ENCODE measurements at places on chromosomes 13 and 19.
A peak's percentile ranks its signal among the peaks of the same experiment; 100 is the strongest.

- no peak for DNase-seq
Measured at GRCh38 chr19:24074720-24075454, 12.1 kb upstream of the ZNF254 start.

DNA sequence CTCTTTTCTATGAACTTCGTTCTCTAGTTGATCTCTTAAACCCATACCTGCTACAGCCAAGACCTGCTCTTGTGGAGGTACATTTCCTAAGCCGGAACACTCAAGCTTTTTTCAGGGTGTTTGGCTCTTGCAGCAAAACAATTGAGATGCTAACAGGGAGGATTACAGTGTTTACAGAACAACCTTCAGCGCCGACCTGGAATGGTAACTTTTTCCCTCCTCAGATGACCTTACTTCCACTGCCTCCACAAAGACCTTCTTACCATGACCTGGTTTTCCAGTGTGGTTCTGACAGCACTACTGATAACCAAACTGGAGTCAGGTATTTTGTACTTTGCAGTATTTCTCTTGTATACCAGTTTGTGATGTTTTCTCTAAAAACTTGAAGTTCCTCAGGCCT is 506 bp downstream of the KCNRG start:
- no peak for DNase-seq

- DNase-seq, result no peak
Measured at GRCh38 chr13:80975903-80976302, 635.0 kb upstream of the SPRY2 start.

DNA sequence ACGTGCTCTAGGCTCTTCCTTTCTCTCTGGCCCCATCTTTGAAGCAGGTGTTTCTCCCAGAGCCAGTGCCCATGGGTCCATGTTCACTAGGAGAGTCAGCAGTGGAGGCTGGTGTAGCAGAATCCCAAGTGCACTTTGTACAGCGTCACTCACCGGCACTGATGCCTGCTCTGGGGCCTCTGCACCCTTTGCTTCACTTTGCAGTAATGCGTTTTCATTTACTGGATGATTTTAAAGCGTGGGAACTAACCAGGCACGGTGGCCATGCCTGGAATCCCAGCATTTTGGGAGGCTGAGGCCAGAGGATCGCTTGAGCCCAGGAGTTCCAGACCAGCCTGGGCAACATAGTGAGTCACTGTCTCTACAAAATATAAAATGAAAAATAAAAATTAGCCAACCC is 30.7 kb downstream of the SLC25A42 start:
- DNase-seq, result no peak

- DNase-seq, result no peak
Measured at GRCh38 chr13:35979361-35979951, 151.7 kb downstream of the DCLK1 start.

- DNase-seq, result no peak
Measured at GRCh38 chr13:60765700-60766411, 368.8 kb downstream of the TDRD3 start.

- peak; percentile 56 for DNase-seq
Measured at GRCh38 chr13:20136781-20137703, 23.8 kb downstream of the GJA3 start.

DNA sequence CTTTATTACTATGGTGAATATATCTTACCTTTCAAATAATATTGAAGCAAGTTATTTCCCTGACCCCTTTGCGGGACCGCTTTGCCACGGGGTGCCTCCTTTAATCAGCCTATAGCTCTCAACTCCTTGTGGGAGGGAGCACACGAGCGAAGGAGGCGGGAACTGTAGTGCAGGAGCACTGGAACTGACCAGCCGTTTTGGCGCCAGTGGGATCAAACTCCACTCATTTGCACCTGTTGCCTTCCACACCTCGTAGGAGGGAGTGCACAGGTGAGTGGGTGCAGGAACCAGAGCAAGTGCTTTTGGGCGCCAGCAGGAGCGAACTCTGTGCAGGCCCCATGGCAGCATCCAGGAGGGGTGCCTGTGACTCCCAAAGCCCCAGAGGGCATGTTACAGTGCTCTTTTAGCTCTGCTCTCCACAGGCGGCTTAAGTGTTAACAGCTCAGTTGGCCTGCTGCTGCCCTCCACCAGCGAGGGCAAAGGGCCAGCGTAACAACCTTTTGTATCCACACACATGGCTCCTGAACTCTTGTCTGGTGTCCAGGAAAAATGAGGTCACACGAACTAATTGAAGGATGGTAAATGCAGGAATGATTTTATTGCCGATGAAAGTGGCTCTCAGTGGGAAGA is 206.9 kb downstream of the GGACT start:
- DNase-seq, result no peak

- no peak for DNase-seq
Measured at GRCh38 chr13:60933638-60934037, 482.0 kb downstream of the PCDH20 start.

DNA sequence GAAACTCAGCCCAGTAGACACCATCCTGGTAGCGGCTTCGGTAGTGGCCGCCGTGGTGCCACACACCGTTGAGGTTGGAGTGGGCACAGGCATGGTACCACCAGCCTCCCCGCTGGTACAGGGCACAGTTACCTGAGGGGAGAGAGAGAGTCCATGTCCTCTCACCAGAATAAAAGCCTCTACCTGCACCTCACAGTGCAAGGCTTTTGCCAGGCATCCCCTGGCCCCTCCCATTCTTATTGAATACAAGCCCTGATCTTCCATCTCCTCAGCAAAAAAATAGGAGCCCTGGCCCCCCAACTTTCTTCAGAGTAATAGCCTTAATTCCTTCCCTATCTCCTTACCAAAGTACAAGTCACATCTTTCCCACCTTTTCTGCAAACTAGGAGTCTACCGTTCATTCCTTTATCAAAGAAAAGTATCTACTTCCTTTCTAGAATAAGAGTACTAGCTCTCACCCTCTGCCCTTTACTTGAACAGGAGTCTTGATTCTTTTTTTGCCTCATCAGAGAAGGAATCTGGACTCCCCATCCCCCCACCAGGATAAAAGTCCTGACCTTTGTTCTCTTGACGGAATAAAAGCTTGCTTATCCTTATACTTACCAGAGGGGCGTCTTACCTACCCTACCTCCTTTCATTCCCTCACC is 6.7 kb downstream of the SHFL start:
- DNase-seq, result no peak

- DNase-seq, result no peak
Measured at GRCh38 chr19:53927739-53928138, 18.7 kb downstream of the CACNG7 start.

DNA sequence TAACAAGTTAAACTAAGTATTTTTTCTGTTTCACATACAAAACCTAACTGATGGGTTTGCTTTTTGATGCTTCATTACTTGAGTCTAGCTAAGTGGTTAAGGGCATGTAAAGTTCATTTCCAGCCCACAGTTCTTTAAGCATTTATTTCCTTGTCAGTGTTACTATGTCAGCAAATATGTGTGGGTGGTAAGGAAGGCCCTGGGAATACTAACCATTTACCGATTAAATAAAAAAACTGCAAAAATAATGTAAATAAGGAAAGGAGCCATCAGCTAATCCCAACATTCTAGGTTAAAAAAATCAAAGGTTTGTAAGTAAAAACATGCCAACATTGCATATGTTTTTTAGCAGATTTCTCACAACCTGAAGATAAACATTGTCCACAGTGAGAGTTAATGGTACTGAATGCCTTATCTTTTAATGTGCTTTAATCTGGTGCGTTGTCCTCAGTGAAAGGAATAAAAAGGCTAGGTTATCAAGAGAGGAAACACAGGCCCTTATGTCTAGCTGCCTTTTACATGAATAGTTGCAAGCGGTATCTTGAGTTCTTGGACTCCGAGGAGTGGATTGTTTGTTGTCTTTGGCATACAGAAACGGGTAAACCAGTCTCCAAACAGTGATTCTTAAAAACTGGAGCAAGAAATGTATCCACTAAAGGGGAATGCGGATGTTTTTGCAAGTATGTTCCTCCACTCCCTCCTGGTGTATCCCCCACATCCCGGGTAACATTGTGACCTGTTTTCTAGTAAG is 949.6 kb upstream of the SLC10A2 start:
- DNase-seq, result no peak

GRCh38 chr13:78430166-78430791 is 173.1 kb downstream of the POU4F1 start:
- no peak for DNase-seq

DNA sequence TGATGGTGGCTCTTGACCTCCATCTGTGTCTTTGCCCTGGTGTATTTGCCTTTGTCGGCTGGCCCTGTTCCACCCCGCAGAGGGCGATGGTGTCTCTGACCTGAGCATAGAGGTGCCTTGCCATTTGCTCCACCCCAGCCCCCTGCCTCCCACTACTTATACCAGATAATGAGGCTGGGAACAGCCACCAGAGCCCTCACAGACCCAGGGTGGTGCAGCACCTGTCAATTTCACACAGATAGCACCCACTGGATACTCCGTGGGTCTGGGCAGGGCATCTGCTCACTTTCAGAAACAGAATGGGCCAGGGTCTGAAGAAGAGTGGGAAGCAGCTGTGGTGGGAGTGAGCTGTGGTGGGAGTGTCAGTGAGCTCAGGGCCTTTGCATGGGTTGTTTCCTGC is 4.1 kb downstream of the ZNF536 start:
- no peak for DNase-seq

DNA sequence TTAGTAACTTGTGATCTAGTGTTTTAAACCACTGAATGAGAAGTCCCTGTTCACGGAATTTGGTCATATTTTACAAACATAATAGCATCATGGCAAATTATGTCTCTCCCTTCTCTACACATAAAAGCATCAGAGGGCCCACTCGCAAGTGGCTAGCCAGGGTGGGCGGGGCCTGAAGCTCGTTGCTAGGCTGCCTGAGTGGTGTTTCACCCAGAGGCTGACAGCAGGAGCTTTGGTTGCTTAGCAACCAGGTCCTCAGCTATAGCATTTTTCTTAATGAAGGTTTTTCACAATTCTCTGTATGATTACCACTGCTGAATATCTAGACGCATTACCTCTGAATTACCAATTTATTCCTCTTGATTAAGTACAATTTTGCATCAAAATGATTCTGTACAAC is 126.5 kb downstream of the NALCN start:
- peak; percentile 70 for DNase-seq

All from BE2C (cell line).